Fibroblast of the aortic adventitia (primary cell): ENCODE measurements at places on chromosomes 4 and X. TPM values are rescaled to one million over a fixed set of nuclear protein-coding genes. Genes with fewer than 3 reads are reported as not detected.
A peak's percentile ranks its signal among the peaks of the same experiment; 100 is the strongest.

DNA sequence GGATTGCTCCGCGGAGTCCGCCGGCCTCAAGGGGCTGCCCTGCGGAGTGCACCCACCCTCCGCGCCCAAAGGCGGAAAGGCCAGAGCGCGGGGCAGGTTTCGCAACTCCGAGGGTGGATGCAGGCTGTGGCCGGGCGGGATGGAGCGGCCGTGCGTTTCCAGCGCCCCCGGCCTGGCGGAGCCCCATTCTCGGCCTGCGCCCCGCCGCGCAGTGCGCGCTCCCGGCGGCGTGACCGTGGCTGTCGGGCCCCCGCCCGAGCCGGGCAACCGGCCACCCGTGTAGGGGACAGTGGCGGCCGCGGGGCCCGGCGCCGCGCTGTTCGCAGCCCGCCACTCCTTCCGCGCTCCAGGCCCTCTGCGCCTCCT lies 331 bp downstream of the SETD7 start:
- DNase-seq, result no peak

GRCh38 chr4:5971078-5971450 lies 47.2 kb downstream of the C4orf50 start:
- no peak for DNase-seq

DNA sequence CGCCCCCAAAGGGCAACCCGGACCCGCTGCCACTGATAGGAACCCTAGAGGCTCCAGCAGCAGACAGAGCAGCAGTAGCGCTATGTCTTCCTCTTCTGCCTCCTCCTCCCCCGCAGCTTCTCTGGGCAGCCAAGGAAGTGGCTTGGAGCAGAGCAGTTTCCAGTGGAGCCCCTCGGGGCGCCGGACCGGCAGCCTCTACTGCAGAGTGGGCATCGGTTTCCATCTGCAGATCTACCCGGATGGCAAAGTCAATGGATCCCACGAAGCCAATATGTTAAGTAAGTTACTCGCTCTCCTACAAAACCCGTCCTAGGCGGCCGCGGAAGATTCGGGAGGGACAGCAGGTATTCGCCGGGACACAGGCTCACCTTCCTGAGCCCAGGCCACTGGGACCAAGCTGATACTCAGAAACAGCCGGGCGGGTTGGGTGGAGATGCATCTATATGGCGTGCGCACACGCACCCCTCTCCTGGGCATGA lies 477 bp downstream of the FGF5 start:
- peak; percentile 64 for DNase-seq

DNA sequence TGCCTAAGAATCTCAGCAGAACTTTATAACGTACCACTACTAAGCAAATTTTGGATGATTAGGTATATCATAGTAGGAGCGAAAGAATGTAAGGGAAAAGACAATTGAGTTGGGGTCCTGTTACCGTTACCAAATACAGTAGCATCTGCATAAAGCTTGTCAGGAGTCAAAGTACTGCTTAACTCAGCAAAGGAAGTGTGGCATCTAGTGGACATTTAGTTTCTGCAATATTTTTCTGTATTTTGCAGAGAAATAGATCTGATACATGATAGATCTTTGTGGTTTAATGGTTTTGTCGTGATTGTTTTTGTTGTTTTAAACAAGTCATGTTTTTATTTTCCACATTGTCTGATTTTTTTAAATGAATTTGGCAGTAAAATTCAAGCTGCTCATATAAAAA lies 81.0 kb upstream of the SMARCAD1 start:
- no peak for DNase-seq

DNA sequence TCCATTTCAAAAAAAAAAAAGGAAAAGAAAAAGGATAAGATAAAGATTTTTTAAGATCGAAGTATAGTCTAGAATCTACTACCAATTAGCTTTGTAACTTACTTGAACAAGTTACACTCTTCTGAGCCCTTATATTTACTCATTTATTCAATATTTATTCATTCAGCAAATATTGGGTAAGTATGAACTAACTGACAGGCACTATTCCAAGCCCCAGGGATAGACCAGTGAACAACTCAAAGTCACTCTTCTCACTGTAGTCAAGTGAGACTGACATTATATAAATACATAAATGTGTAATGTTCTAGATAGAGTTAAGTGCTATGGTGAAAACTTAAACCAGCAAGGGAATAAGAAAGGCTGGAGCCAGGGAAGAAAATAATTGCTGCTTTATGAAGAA lies 131.6 kb downstream of the ARHGAP24 start:
- no peak for DNase-seq

DNA sequence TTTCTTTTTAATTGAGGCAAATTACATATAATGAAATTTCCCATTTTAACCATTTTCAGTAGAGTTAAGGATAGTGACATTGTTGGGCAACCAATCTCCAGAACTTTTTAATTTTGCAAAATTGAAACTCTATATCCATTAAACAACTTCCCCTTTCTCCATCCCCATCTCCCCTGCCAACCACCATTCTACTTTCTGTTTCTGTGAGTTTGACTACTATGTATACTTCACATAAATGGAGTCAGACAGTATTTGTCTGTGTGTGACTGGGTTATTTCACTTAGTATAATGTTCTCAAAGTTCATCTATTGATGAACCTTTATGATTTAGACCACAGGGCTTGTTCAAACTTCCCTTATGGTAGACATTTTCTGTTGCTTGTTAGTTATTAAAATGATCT lies 364.5 kb upstream of the MAD2L1 start:
- DNase-seq, result no peak

GRCh38 chrX:1537031-1537715 lies at the start of gene P2RY8:
Gene P2RY8, minus strand, starts transcription at chrX:1537185. Its CDS starts 70,627 bp downstream, at chrX:1466558.
- no peak for DNase-seq

DNA sequence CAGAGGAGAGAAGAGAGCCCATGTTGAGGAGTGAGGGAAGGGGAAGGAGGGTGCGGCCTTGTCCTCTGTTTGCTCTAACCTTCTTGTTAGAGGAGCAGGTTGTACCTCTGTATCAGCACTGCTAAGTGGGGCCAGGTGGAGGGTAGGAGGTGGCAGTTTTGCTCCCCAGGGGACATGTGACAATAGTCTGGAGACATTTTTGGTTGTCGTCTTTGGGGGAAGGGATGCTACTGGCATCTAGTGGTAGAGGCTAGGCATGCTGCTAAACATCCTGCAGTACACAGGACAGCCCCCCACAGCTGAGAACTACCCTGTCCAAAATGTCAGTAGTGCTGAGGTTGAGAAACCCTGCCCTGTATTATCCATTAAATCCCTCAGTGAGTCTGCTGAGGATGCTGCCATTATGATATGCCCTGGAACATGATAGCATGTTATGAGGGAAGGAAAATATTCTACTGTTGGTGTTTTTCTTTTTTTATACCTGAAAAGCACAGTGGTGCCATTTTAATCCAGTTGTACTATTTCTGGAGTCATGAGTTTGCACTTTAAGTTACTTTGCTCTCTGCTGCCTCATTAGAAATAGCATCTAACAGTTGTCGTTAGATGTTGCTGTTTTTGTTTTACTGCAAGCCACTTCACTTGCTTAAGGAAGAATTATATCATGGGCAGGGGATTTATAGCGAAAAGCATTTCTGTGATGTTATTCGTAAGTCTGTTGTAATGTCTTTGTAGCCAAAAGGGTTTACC lies 90.6 kb downstream of the LRP2BP start:
- no peak for DNase-seq

GRCh38 chrX:42463706-42464490 lies 314.1 kb downstream of the PPP1R2C start:
- DNase-seq, result no peak

DNA sequence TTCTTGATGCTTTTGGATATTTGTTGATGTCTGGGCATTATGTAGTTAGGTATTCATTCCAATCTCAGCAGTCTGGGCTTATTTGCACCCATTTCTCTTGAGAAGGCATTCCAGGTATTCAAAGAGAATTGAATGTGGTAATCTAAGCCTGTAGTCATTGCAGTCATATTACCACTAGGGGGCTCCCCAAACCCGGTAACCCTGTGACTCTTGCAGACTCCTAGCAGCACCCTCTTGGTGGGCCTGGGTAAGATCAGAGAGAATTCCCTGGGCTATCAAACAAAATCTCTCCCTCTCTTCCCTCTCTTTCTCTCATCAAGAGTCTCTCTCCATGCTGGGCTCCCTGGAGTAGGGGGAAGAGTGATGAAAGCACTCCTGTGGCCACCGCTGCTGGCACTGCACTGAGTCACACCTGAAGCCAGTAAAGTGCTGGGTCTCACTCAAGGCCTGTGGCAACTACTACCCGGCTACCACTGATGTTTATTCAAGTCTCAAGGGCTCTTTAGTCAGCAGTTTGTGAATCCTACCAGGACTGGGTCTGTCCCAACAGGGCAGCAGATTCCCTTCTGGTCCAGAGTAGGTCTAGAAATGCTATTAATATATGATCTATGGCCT lies 187.7 kb upstream of the NUDT10 start:
- peak; percentile 36 for DNase-seq

- no peak for DNase-seq
Observed at GRCh38 chr4:171519457-171519856, 293.7 kb upstream of the GALNTL6 start.

DNA sequence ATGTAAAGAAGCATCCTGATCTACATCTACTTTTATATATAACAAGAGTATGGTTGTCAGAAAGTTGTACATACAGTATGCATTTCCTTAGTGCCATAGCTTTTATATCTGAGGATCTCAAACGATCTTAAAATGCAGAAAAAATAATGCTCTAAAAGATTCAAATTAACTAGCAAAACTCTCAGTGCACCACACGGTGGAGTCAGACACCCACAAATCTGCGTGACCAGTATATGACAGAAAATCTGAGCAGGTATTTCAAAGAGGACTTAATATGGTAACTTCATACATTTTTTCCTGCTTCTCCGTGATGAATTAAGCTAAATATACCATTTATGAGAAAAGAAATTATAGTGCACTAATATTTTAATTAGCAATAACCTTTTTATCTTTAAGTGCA lies 803.0 kb downstream of the DMD start:
- no peak for DNase-seq

DNA sequence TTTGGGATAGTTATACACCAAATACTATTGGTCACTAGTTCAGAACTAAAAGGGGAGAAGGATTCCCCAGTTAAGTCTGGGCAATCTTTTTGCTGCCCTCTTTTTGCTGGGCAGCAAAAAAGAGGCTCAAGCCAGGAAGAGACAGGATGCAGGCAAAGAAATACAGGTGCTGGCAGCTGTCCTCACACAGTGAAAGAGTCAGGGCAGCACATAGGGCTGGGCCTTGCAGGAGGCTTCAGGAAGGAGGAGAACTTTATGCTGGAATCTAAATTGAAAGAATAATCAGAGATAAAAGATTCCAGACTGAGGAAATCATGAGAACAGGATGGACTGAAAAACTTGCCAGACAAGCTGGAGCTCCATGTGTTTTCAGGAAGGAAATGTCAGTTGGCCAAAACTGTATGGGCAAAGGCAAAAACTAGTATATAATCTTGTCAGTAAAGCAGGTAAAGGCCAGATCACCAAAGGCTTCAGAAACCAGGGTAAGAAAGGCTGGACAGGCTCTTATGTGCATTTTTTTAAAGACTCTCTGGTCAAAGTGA lies 46.8 kb downstream of the PDGFC start:
- DNase-seq, result peak; percentile 38

- no peak for DNase-seq
Observed at GRCh38 chr4:40614031-40614430, 15.6 kb downstream of the RBM47 start.

- no peak for DNase-seq
Observed at GRCh38 chrX:40201329-40201885, 103.6 kb upstream of the BCOR start.

- no peak for DNase-seq
Observed at GRCh38 chr4:180356766-180357165, 1886.4 kb upstream of the TENM3 start.

- DNase-seq, result no peak
Observed at GRCh38 chr4:55826986-55827385, 7.4 kb downstream of the EXOC1L start.

DNA sequence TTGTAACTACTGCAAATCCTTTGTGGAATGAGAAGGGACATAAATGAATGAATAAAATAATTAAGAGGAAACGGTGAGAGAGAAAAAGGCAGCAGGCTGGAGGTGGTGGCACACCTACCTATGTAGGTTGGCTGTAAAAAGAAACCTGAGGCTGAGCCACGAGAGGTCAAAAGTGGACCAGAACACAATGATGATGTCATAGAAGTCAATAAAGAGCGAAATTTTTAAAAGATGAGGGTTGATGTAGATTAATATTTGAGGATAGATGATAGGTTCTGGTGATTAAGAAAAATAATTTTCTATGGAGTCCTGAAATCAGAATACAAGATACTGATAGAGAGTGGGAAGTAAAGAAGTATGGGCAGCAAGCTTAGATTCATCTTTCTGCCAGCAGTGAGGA lies 1.7 kb downstream of the TRPC5OS start:
- DNase-seq, result no peak

- no peak for DNase-seq
Observed at GRCh38 chr4:83875437-83875836, 339.5 kb downstream of the GPAT3 start.

DNA sequence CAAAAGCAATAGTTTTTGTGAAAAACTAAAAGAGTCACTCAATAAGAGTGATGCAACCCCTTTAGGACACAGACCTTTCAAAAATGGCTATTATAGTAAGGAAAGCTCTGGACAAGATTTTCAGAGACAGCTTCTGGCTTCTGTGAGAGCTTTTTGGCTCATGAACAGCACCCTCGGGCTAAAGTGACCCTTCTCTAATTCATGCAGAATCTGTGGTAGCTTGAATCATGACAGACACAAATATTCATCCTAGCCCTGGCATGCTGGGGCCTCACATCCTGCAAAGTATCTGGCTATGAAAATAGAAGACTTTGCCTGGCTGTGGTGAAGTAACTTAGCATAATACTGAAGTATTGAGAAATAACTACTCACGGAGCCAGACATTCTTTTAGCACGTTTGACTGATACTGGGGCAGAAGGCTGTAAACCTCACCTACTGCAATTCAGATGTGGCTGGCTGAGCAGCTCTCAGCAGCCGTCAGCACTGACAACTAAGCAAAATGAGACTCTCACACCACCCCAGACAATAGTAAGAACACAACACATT lies 327.3 kb downstream of the MAPK10 start:
- DNase-seq, result peak; percentile 96

DNA sequence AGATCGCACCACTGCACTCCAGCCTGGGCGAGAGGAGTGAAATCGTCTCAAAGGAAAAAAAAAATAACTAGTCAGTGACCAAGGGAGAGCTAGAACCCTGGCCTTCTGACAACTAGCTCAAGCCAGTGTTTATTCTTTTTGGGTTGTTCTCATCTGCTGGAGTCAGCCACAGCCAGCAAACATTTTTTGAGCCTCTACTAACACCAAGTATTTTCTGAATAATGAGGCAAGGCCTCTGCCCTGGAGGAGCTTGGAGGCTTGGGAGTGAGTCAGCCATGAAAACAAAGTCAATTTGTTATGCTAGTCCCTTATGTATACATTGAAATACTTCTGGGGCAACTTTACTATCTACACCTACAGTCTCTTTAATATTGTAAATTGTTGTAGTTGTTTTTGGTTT lies 46.5 kb downstream of the TMA16 start:
- peak; percentile 75 for DNase-seq

The GABRE gene
- total RNA-seq, result 29.4 and 33.2 TPM in 2 replicates

The WNK3 gene
- total RNA-seq, result 0.27 and 10.5 TPM in 2 replicates

The PYURF gene
- 69.7 and 81.9 TPM in 2 replicates for total RNA-seq

The ODAPH gene
- total RNA-seq, result not detected in 2 replicates

The PROM1 gene
- total RNA-seq, result under 0.01 TPM in 1 of 2 replicates, not detected in the other

The FOXP3 gene
- not detected in 2 replicates for total RNA-seq

The CXCL8 gene
- 0.98 and 2.4 TPM in 2 replicates for total RNA-seq

The TLR10 gene
- total RNA-seq, result not detected in 2 replicates

The CFAP47 gene
- not detected in 2 replicates for total RNA-seq
